ENCODE measurements at places on chromosomes 1 and 21. TPM values are rescaled to one million over a fixed set of nuclear protein-coding genes. Genes with fewer than 3 reads are reported as not detected.

Gene FCMR
- not detected for total RNA-seq

Gene CXADR
- 17.7 TPM for total RNA-seq

DNA sequence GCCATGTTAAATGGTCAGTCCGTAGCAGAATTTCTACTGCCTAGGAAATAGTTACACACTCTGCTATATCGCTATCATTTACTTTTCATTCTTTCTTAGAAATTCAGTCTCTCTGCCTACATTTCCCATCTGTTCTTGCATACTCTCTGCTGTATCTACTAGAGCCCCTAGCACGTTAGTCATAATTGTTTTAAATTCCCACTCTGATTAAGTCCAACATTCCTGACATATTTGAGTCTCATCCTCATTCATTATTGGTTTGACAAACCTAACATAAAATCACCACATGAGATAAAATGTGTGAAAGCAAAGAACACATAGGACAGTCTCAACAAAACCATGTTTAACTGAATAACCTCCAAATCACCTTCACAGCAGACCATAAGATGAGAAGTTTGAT, 513.6 kb downstream of the PLPP3 start:
- H3K27ac ChIP-seq = no peak overlapping the region
- peak; percentile 37 for DNase-seq
- no peak overlapping the region for H3K4me3 ChIP-seq
- no peaks in the 10 kb centered on the region for H3K27me3 ChIP-seq

- no peak overlapping the region for H3K27ac ChIP-seq
- H3K4me1 ChIP-seq = no peaks in the 10 kb centered on the region
- H3K27me3 ChIP-seq = peaks cover 14% of the 10 kb centered on the region
- H3K36me3 ChIP-seq = no peaks in the 10 kb centered on the region
- no peak for DNase-seq
Observed at GRCh38 chr1:160916666-160917065, 31.7 kb upstream of the ITLN1 start.

- H3K4me1 ChIP-seq = no peaks in the 10 kb centered on the region
- no peak overlapping the region for H3K27ac ChIP-seq
- no peak for DNase-seq
- H3K36me3 ChIP-seq = no peaks in the 10 kb centered on the region
Observed at GRCh38 chr21:40803101-40803500, 43.9 kb downstream of the DSCAM start.

GRCh38 chr1:38783640-38784229, 75.8 kb downstream of the RRAGC start:
- peaks cover 45% of the 10 kb centered on the region for H3K4me1 ChIP-seq
- no peaks in the 10 kb centered on the region for H3K36me3 ChIP-seq
- H3K27ac ChIP-seq = peak overlapping the region; percentile 9
- DNase-seq = peak; percentile 91
- H3K27me3 ChIP-seq = no peaks in the 10 kb centered on the region

Gene C1orf87
- total RNA-seq = not detected

- no peak for DNase-seq
- H3K27ac ChIP-seq = no peak overlapping the region
- no peak overlapping the region for H3K4me3 ChIP-seq
- H3K27me3 ChIP-seq = no peaks in the 10 kb centered on the region
- no peaks in the 10 kb centered on the region for H3K4me1 ChIP-seq
Observed at GRCh38 chr1:54219688-54220003, 19.7 kb downstream of the MRPL37 start.

DNA sequence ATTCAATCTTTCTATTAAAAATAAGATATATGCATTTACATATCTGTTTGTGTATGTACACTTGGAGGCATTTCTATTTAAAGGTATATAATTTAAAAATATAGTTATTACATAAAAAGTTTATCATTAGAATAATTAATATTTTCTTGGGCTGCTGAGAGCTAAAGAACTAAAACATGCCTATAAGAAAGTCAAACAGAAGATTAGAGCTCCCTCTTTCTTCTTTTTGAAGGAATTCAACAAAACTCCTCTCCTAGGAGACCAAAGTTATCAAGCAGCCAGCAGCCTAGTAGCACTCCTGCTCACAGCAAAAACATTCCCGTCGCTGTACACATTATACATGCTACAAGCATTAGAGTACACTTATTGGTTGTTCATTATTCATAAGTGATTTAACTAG, 216.4 kb downstream of the VAV3 start:
- H3K27ac ChIP-seq = no peak overlapping the region
- no peaks in the 10 kb centered on the region for H3K27me3 ChIP-seq
- H3K36me3 ChIP-seq = no peaks in the 10 kb centered on the region
- H3K4me1 ChIP-seq = peaks cover 25% of the 10 kb centered on the region
- peak; percentile 73 for DNase-seq

DNA sequence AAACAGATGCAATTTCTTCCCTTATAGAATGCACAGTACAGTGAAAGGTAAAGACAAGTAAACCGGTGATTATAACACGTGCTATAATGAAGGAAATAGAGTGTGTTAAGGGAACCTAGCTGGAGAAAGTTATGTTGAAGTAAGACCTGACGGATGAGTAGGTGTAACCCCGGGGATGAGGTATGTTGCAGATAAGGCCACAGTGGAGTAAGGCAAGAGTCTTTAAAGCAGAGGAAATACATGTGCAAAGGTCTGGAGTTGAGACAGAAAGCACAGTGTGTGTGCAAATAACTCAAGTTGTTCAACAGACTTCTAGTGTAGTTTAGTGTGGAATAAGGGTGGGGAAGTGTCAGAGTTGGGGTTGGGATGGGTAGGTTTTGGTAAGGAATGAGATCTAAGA, 2.9 kb downstream of the DBT start:
- no peak overlapping the region for H3K27ac ChIP-seq
- H3K36me3 ChIP-seq = no peaks in the 10 kb centered on the region
- H3K4me3 ChIP-seq = no peak overlapping the region
- DNase-seq = no peak

DNA sequence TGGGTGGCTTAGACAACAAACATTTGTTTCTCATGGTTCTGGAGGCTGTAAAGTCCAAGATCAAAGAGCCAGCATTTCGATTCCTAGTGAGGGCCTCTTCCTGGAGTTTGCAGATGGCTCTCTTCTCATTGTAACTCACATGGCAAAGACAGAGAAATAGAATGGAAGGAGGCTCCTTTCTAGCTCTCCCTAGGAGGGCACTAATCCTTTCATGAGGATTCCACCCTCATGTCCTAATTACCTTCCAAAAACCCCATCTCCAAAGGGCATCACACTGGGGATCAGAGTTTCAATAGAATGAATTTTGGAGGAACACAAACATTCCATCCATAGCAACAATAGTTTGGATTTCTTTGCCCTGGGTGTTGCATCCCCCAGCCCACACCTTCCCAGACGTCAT, 247.3 kb downstream of the TTLL7 start:
- peaks cover 7% of the 10 kb centered on the region for H3K27me3 ChIP-seq
- no peak overlapping the region for H3K27ac ChIP-seq
- DNase-seq = no peak
- no peak overlapping the region for H3K4me3 ChIP-seq
- H3K36me3 ChIP-seq = no peaks in the 10 kb centered on the region
- no peaks in the 10 kb centered on the region for H3K4me1 ChIP-seq

DNA sequence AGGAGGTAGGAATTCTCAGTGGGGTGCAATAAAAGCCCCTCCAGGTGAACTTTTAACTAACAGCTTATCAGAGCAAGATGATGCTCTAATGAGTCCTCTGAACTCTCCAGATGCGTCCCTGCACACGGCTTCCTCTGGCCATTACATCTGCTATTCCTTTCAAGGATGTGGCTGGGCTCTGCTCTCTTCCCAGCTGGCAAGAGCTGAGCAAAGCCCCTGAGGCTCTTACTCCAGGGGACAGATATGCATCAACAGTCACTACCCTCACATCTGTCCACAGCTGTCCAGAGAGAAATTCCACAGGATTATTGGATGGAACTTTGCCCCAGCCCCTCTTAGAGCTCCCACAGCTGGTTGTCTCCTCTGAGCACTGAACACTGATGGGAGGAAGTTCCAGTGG, 267.8 kb downstream of the C1orf94 start:
- DNase-seq = no peak
- peaks cover 43% of the 10 kb centered on the region for H3K27me3 ChIP-seq
- H3K27ac ChIP-seq = no peak overlapping the region
- no peaks in the 10 kb centered on the region for H3K4me1 ChIP-seq
- no peak overlapping the region for H3K4me3 ChIP-seq

GRCh38 chr1:155300553-155301329, 497 bp downstream of the PKLR start:
- no peak overlapping the region for H3K4me3 ChIP-seq
- no peak overlapping the region for H3K27ac ChIP-seq
- peaks cover 4% of the 10 kb centered on the region for H3K27me3 ChIP-seq
- no peaks in the 10 kb centered on the region for H3K36me3 ChIP-seq
- DNase-seq = no peak

Gene ZSWIM5
- total RNA-seq = 0.46 TPM

GRCh38 chr1:238710697-238711096, 675.7 kb upstream of the CHRM3 start:
- H3K4me3 ChIP-seq = no peak overlapping the region
- DNase-seq = no peak
- H3K36me3 ChIP-seq = no peaks in the 10 kb centered on the region
- H3K27ac ChIP-seq = no peak overlapping the region

DNA sequence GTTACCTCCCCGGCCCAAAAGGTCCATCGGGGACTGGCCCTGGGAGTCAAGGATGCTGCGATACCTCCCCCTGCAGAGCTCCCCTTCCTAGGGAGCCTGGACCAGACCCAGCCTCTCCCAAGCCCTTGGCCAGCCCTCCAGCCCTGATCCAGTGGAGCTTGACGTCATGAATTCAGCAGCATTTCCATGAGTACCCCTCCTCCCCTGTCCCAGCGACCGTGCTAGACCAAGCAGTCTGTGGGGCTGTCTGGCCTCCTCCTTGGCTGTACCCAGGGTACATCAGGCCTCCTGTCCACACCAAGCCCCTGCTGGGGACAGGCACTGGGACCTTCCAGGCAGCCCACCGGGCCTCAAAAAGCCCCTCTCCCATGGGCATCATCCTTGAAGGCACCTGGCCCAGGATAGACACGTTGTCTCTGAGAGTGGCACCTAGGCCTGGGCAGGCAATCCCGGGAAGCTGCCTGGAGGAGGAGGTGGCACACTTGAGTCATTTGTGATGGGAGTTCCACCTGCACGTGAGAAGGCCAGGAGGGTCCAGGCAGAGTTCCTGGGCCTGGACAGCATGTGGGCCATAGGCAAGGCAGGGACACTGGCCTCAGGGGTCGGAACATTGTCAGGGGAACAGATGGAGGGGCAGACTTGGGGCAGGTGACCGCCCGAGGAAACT, 46.4 kb downstream of the WNT9A start:
- no peak for DNase-seq
- H3K4me3 ChIP-seq = no peak overlapping the region
- no peaks in the 10 kb centered on the region for H3K36me3 ChIP-seq
- H3K4me1 ChIP-seq = no peaks in the 10 kb centered on the region
- no peaks in the 10 kb centered on the region for H3K27me3 ChIP-seq

DNA sequence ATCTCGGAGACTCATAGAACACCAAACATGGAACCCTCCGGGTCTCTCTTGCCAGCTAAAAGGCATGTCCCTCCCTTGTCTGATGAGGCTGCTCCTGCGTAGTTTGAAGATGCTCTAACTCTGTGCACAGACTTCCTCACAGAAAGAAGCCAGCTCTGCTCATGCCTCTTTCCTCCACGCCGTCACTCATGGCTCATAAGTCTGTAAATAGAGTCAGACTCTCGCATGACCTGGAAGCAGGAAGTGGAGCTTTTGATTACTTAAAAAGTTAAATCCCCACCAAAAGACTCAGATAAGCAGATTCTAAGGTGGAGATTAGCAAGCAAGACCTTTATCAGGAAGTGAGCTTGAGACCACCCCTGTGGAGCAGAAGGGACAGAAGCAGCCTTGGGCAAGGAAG, 171.6 kb downstream of the TRIM33 start:
- H3K27me3 ChIP-seq = no peaks in the 10 kb centered on the region
- peaks cover 11% of the 10 kb centered on the region for H3K4me1 ChIP-seq
- H3K27ac ChIP-seq = no peak overlapping the region
- DNase-seq = peak; percentile 37

- H3K36me3 ChIP-seq = no peaks in the 10 kb centered on the region
- no peak overlapping the region for H3K4me3 ChIP-seq
- peaks cover 3% of the 10 kb centered on the region for H3K27me3 ChIP-seq
- H3K4me1 ChIP-seq = peaks cover 3% of the 10 kb centered on the region
Observed at GRCh38 chr21:35926003-35926740, 134.2 kb downstream of the SETD4 start.

- H3K4me1 ChIP-seq = no peaks in the 10 kb centered on the region
- no peaks in the 10 kb centered on the region for H3K27me3 ChIP-seq
- no peak for DNase-seq
Observed at GRCh38 chr1:38686927-38687255, 172.7 kb downstream of the RRAGC start.

- H3K4me3 ChIP-seq = no peak overlapping the region
- DNase-seq = no peak
- no peaks in the 10 kb centered on the region for H3K36me3 ChIP-seq
- no peaks in the 10 kb centered on the region for H3K27me3 ChIP-seq
Observed at GRCh38 chr1:32068957-32069588, 3.7 kb upstream of the TMEM39B start.

DNA sequence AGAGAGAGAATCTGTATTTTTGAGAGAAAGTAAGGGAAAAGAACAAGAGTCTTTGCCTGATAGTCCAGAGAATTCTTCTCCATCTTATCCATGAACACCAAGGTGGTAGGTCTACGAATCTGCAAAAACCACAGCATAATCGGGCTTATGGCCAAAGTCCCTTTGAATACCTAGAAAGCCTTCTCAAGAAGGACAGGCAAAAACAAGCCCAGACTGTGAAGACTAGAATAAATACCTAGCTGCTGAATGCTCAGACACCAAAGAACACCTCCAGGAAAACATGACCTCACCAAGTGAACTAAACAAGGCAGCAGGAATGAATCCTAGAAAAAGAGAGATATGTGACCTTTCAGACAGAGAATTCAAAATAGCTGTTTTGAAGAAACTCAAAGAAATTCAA, 79.2 kb downstream of the HFM1 start:
- H3K4me3 ChIP-seq = no peak overlapping the region
- DNase-seq = no peak
- H3K4me1 ChIP-seq = no peaks in the 10 kb centered on the region
- H3K36me3 ChIP-seq = no peaks in the 10 kb centered on the region
- no peaks in the 10 kb centered on the region for H3K27me3 ChIP-seq

- peaks cover 92% of the 10 kb centered on the region for H3K36me3 ChIP-seq
- H3K27me3 ChIP-seq = no peaks in the 10 kb centered on the region
- peaks cover 13% of the 10 kb centered on the region for H3K4me1 ChIP-seq
- no peak for DNase-seq
- H3K4me3 ChIP-seq = no peak overlapping the region
Observed at GRCh38 chr1:23699280-23700179, 7.9 kb downstream of the RPL11 start.

GRCh38 chr21:31368361-31368760, 24.3 kb upstream of the TIAM1 start:
- no peak for DNase-seq
- no peaks in the 10 kb centered on the region for H3K27me3 ChIP-seq
- H3K4me3 ChIP-seq = no peak overlapping the region

Measured in A673 (cell line).